ENCODE measurements at places on chromosomes 13 and 19. TPM values are rescaled to one million over a fixed set of nuclear protein-coding genes. Genes with fewer than 3 reads are reported as not detected.

DNA sequence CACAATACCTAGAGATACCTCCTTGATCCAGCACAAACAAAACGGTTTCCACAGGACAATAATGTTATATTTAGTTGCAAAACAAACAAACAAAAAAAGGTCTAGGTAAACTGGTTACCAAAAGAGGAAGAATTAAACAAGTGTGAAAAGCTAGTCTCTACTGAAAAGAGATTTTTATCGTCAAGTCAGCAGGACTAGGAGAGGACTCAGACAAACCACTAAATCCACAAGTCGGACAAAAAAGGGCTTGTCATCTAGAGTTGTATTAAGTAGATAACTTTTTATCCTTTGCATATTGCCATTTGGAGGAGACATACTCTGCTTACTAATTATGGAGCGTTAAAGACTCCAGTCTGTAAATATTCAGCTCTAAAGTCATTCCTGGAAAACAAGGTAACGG is 9.9 kb upstream of the KPNA3 start:
- DNase-seq = no peak

DNA sequence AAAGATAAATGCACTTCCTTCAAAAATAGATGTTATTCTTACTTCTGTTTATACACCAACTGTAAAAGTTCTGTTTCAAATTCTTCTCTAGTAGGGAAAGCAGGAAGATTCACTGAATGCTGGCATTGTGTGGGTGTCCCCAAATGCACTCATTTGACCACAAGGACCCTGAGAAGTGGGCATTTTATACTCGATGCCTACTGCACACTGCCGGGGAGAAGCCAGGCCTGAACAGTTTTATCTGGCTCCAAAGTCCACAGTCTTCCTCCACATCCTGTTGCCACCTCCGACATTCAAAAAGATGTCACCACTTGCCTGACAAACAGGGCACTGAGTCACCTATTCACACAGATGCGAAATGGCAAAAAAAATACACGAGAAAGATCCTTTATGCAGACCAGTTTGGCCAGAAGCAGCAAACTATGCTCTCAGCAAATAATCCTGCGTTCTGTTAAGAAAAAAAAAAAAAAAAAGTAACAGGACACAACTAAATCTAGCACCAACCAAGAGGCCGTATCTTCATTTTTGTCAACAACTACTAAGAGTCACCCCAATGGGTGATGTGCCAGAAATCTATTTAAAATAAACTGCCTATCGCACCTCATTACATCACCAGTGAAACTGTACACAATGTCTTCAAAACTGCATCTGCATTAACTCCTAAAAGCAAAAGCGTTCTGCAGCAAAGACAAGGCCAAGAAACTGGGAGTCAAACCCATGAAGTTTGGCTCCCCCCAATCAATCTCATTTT is 6.2 kb downstream of the ZC3H4 start:
- peak; percentile 62 for DNase-seq

GRCh38 chr19:39405261-39405957 is 1.2 kb upstream of the ZFP36 start:
- DNase-seq = no peak

DNA sequence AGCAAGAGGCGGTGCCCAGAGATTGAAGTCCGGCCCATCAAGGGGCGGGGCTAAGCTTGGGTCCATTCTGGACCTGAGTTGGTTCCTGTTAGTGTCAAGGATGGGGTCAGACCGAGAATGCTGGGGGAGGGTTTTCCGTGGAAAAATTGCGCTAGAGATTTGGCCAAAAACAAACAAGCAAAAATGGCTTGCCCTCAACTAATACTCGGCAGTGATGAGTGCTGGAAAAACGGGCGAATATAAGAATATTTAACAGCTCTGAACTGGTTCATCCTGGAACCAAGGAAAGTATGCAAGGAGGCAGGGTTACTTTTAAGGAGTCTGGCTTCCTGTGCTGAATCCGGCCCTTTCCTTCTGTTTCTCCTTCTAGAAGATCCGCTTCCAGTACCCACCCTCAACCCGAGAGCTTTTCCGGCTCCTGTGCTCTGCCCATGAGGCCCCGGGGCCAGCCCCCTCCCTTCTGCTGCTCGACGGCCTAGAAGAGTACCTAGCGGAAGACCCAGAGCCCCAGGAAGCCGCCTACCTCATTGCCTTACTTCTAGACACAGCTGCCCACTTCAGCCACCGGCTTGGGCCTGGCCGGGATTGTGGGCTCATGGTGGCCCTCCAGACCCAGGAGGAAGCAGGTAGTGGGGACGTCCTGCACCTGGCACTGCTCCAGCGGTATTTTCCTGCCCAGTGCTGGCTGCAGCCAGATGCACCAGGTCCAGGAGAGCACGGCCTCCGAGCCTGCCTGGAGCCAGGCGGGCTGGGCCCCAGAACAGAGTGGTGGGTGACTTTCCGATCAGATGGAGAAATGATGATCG is 880 bp downstream of the SWSAP1 start:
- peak; percentile 63 for DNase-seq

The GJB2 gene
- 31.0 TPM for total RNA-seq

The PINLYP gene
- total RNA-seq = 13.3 TPM

- no peak for DNase-seq
Observed at GRCh38 chr13:91405240-91405639, 6.8 kb downstream of the GPC5 start.

The ZNF540 gene
- total RNA-seq = 3.1 TPM

GRCh38 chr19:2567580-2567979 is 91.7 kb downstream of the GADD45B start:
- peak; percentile 61 for DNase-seq

The NLRP9 gene
- not detected for total RNA-seq

- no peak for DNase-seq
Observed at GRCh38 chr13:76769271-76769791, 116.9 kb downstream of the KCTD12 start.
